SK-N-DZ (cell line): ENCODE measurements at places on chromosomes 4 and X.

GRCh38 chr4:5266991-5267390 is 215.7 kb downstream of the STK32B start:
- DNase-seq: no peak

DNA sequence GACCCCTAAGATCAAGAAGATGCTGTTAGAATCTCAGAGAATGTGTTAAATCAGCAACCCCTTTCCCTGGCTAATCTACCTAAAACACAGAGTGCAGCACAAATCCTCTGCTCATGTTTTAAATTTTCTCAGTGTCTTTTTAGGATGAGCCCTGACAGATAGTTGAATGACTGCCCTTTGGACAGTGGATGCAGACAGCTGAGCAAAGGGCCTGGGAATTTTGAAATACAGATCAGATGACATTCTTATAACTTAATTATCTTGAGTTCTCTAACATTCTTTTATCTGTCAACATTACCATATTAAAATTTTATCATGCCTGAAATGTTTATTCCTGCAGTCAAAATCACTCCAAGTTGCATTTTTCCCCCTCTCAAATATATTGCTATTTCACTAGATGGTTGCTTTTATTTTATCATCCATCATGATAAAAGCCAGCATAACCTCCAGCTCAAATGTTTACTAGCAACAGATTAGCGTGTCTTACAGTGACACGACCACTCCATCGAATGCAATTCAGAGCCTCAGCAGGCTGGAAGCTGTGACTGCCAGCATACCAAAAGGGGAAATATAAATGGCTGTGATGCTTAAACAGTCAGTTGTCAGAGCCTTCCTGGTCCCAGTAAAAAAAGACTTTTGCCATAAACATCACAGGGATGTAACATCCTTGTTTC is 22.8 kb upstream of the ARHGAP24 start:
- DNase-seq: peak; percentile 75

GRCh38 chrX:122078079-122078478 is 1030.7 kb downstream of the GLUD2 start:
- DNase-seq: no peak

- DNase-seq: no peak
Measured at GRCh38 chrX:68852046-68852445, 23.2 kb downstream of the EFNB1 start.

DNA sequence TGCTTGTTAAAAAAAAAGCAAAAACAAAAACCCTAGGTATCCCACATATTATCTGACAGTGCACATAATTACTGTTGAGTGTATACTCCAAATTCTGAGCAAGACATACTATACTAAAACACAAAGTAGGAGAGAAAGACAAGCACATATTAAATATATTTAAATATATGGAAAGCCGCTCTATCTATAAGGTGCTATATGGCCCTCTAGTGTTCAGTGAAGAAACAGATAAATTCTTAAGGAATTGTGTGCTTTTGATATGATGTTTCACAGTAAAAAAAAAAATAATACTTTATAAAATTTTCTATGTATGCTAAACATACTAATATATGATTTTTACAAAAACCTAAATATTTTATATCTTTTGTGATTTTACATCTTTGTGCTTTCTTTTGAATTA is 137.8 kb downstream of the FBXW7 start:
- DNase-seq: peak; percentile 5

GRCh38 chr4:181562399-181562798 is 680.8 kb upstream of the TENM3 start:
- DNase-seq: no peak

DNA sequence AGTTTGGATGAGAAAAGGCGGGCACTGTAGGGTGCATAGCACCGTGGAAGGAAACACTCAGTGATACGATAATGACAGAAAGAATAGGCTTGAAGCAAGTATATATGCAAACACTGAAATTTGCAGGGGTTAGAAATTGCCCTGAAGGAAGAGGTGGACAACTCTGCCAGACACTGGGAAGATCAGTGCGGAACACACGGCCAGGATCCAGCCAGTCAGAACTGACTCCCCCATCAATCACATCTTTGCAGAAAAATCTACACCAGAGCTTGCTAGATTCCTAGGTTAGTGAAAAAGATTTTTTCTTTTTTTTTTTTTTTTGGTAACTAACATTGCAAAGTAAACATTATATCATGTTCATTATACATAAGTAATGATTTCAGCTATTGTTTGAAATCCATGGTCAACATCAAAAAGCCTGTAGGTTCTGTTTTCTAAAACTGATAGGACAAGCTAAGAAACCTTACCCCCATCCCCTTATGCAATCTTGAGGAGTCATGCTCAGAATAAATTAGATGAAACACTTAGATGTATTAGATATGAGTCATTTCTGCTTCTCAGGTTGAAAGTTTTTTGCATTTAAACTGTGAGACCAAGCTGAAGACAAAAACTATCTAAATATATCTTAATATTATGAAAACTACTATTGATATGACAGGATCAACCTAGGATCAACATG is 38.9 kb downstream of the TRIML1 start:
- DNase-seq: no peak

- no peak for DNase-seq
Measured at GRCh38 chr4:56742080-56742871, 61.2 kb upstream of the HOPX start.

DNA sequence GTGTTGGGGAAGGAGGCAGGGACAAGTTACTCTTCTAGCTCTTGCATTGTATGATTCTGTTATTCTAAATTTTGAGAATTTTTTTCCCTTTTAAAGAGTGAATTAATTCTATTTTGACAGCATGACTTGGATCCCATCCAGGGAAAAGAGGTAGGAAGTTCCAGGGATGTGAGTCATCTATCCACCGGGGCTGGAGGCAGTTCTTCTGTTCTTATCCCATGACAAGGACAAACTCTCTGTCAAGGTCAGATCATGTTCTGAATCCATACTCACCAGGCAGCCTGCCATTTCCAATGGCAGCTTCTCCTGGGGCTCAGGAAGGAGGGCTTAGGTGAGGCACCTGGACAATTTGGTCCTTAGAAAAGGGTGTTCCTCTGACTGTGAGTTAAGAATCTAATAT is 132.0 kb upstream of the MED14 start:
- DNase-seq: no peak
